Stimulated activated CD4-positive, alpha-beta T cell treated with anti-CD3 and anti-CD28 coated beads, Interleukin-4, amount 100 ng/mL, for 24 hours (primary cell): ENCODE measurements at places on chromosomes 7 and 10.
A peak's percentile ranks its signal among the peaks of the same experiment; 100 is the strongest.

- no peak for DNase-seq
These were observed 20.2 kb downstream of the DNTT start for GRCh38 chr10:96324447-96324846.

GRCh38 chr7:151379193-151379520 lies 30.7 kb downstream of the WDR86 start:
- DNase-seq, result no peak

DNA sequence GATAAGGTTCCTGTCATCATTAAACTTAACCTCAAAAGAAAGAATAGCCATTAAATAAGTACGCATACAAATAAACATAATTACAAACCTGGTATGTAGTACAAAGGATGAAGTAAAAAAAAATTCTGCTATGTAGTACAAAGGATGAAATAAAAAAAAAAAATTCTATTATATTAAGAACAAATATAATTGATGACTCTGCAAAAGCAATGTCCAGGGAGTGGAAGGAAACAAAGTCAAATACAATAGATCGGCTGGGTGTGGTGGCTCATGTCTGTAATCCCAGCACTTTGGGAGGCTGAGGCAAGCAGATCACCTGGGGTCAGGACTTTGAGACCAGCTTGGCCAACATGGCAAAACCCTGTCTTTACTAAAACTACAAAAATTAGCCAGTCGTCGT lies 56.9 kb downstream of the ABI1 start:
- no peak for DNase-seq

- no peak for DNase-seq
These were observed 179.9 kb upstream of the NPVF start for GRCh38 chr7:25408012-25408687.

DNA sequence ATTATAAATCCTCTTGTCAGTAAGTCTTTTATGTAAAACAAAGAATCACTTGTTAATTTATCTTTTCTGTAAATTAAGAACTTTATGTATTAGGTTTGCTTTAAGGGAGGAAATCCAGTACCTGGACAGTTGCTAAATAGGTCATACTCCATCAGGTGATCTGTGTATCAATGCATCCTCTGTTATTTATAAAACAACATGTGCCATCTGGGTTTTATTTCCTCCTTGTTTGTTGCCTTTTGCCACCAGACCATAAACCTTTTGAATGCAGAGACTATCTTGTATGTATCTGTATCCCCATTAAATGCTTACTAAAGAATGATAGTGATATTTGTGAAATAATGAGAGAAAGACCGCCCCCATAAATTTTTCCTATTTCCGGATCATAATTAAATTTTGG lies 70.0 kb downstream of the SLC35B4 start:
- no peak for DNase-seq

DNA sequence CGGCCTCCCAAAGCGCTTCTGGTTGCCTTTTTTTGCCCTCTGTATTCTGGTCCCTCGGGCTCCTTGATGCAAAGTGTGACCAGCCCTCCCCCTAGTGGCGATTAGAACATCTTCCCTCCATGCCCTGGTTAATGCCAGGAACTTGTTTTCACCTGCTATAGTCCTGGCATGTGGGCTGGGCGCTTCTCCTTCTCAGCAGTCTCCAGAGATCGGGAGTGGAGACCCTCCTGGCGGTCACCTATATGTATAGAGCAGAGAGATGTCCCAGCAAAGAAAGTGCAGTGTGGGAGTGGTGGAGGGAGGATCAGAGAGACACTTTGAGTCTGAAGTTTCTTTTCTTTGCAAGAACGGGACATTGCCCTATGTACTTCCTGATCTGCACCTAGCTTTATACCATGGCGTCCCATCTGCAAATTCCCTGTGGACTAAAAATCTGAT lies 264.1 kb downstream of the OTUD1 start:
- peak; percentile 56 for DNase-seq

GRCh38 chr10:76205361-76205760 lies 773.9 kb downstream of the LRMDA start:
- DNase-seq, result no peak

- DNase-seq, result no peak
These were observed 20.2 kb downstream of the MCU start for GRCh38 chr10:72712136-72712535.

- no peak for DNase-seq
These were observed 75.9 kb downstream of the ADARB2 start for GRCh38 chr10:1661416-1661815.

GRCh38 chr10:86086418-86086817 lies 280.2 kb downstream of the GRID1 start:
- no peak for DNase-seq
